T-helper 9 cell (primary cell): ENCODE measurements at places on chromosomes 3 and 15.

GRCh38 chr3:192831111-192831644 is 86.5 kb downstream of the MB21D2 start:
- DNase-seq, result no peak

- DNase-seq, result no peak
Measured at GRCh38 chr15:42065033-42065432, 29.3 kb downstream of the PLA2G4D start.

- DNase-seq, result no peak
Measured at GRCh38 chr3:8709287-8709686, 24.3 kb upstream of the CAV3 start.

DNA sequence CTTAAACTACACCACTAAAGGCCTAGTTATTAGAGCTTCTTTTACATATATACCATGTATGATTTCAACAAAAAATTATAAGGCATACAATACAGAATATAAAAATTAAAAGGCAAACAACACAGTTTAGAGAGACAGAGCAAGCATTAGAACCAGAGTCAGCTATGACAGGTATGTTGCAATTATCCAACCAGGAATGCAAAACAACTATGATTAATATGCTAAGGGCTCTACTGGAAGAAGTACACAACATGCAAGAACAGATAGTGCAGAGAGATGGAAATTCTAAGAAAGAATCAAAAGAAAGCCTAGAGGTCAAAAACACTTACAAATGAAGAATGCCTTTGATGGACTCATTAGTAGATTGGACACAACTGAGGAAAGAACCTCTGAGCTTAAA is 39.6 kb downstream of the CCDC54 start:
- DNase-seq, result no peak

DNA sequence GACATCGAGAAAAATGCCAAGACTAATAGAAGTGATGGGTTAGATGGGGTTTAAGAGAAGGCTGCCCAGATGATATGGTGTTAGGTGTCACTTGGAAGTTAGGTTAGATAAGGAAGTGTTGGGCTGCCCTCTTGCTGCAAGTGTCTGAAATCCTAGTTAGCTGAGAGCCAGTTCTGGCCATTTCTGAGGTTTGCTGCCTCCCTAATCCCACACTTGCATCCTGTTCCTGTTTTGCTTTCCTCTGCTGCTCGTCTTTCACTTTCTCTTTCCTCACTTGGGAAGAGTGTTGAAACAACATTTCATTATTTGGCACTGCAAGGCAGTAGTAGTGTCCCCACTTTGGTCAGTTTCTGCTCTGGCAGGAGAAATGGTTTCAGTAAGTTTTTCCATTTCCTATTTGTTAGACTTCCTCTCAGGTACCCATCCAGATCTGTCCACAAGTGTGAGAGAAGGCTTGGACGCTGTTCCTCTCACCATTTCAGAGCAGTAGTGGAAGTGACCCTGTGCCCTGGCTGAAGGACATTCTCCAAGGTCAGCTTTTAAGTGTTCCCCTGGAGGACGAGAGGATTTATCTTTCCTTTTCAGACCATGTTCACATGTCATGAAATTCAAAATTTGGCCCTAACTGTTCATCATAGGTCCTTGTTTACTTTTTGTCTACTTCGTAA is 93.3 kb downstream of the ADAMTSL3 start:
- no peak for DNase-seq

DNA sequence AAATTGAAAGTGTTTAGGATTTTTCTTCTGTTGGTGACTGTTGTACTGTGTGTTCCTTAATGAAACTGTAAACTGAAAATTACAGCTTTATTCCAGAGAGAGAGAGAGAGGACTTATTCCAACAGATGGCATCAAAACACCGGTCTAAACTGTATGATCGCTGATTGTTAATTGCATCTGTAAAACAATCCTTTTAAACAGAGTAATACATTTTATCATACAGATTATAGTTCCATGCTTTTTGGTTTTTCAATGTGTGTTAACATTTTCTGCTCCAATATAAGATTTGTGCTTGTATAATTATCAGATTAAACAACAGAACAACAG is 289.7 kb upstream of the DNAJC19 start:
- DNase-seq, result no peak

GRCh38 chr15:101420232-101420631 is 69.3 kb downstream of the PCSK6 start:
- DNase-seq, result no peak

DNA sequence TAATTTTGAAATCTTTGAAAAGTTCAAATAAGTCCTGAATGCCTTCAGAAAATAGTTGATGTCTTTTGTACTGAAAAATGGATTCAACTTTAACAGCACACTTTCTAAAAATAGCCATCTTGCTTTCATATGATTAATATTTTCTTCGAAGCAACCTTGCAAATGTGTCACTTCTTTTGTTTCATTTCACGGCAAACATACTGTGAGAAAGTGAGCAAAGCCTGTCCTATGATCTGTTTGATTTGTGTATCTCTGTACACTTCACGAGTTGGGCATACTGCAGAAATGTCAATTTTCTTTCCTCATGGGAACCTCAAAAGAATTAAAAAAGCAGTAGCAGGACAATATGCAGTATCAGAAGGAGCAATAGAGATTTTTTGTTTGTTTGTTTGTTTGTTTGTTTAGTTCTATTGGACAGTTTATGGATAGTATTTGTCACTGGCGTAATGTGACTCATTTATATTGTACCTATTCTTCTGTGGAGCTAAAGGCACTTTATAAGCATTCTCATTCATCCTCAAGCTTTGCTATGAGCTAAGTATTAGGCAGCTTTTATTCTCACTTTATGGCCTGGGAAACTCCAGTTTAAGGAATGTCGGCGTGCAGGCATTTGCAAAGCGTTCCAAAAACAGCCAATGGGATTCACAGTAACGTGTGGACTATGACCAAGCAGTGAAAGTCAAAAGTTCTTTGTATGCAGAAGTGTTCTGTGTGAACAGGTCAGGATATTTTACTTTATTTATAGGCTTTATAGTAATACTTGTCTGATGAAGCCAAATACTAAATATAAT is 572.0 kb downstream of the NAALADL2 start:
- DNase-seq, result no peak

DNA sequence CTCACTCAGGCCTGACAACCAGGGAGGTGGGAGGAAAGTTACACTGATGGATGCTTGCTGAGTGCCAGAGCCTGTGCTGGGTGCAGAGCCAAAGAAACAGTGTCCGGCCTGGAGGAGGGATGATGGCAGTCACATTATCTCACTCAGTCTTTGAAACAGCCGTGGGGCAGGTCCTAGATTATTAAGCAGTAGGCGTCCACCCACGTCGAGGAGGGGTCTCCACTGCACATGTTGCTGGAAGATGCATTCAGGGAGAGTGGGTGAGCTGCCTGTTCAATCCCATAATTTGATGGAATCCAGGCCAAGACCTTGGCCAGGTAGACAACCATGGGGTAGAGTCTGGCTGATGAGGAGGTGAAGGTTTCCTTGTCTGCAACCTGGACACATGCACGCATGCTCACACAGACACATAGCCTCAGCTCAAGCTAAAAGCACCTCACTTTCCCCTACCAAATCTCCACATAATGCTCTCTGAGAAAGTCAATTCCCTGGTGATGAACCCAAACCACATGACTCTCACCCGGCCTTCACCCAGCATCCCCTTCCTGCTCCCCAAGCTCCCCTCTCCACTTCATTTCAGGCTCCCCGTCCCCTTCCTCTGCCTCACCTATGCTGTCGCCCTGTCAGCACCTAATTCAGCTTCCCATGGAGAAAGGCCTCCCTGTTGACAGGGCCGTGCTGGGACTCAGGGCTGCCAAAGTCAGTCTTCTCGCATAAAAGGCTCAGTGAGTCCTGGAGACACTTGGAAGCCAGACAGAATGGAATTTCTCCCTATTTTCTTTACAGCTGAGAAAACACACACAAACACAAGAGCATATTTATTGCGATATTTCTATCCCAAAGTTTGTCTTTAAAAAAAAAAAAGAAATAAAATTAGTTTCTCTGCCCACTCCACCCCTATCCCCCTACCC is 29.8 kb downstream of the ACAN start:
- DNase-seq, result no peak

DNA sequence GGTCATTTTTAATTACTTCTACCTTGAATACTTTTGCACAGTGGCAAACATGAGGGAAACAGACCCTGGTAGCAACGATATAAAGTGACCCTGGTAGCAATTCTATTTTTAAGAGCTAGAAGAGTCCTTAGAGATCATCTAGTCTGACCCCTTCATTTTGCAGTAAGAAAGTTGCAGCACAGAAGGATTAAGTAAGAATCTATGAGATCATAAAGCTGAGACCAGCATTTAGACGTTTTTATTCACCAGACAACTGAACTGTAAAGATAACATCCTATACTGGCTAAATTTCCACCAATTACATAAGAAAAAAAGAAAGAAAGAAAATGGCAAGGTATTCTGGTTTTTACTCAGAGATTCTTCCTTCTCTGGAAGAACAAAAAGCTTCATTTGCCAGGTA is 49.9 kb downstream of the LRRFIP2 start:
- no peak for DNase-seq

GRCh38 chr15:38414357-38414756 is 39.6 kb upstream of the FAM98B start:
- no peak for DNase-seq

DNA sequence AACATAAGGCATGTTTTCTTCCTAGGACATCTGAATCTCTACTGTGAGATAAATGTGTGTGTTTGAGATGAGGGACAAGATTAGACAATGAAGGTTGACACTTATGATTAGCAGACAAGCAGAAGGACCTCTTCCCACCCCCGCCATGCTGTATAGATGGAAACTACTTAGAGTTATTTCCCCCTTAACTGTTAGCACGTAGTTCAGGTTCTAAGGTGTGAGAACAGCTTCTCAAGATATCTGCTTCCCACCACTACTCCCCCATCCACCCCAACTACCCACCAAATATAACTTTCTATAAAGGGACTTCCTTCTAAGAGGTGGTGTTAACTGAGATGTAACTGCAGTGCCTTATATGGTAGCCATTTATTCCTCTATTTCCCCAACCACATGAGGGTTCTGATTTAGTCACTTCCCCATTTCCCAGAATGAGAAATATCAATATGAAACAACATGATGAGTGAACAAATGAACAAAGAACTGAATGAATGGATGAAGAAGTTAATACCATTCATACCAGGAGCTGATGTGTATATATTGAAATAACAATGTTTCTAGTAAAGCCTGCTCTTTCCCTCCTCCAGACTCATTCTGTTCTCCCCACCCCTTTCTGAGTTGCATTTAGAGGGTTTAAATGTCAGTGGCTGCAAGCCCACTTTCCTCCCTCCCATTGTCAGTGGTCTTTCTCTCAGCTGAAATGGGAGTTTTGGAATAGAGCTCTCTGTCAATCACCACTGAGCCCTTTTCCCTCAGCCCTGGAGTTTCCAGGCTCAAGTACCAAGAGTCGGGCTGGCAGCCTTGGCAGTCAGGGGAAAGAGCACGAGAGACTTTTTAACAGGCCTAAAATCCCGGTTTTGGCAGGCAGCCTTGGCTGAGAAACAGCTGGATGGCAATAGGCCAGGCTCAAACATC is 7.7 kb upstream of the RFTN1 start:
- no peak for DNase-seq

GRCh38 chr3:78765671-78766485 is 1001.9 kb downstream of the ROBO1 start:
- DNase-seq, result no peak

- DNase-seq, result no peak
Measured at GRCh38 chr3:40325465-40325864, 16.0 kb downstream of the EIF1B start.

DNA sequence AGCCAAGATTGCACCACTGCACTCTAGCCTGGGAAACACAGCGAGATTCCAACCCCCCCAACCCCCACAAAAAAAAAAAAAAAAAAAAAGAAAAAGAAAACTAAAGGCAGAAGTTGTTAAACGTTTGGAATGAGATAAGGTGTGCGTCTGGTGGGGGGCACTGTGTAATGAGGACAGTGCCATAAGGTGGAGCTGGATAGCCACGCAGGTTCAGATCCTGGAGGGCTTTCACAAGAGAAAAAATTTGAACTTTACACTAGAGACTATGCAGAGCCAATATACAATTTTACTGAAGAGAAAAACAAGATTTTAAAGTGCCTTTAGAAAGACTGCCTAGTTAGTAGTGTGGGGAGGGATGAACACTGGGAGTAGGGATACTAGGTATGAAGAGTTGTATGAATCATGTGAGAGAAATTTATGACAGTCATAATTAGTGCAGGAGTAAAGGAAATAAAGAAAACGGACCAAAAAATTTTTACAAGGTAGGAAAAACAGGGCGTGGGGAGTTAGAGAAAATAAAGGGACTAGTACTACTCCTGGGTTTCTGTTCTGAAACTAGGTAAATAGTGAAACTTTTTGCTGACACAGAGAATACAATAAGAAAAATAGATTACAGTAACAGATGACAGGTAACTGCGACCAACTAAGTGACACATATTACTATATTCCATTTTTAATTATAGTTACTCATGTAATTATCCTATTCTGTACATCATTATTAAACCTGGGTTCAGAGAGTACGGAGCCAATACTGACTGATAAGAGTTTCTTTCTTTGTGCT is 108.1 kb downstream of the PEAK1 start:
- no peak for DNase-seq

GRCh38 chr15:41585127-41586047 is 26.4 kb downstream of the TYRO3 start:
- DNase-seq, result peak; percentile 19

GRCh38 chr3:150319900-150320299 is 88.2 kb upstream of the TSC22D2 start:
- DNase-seq, result no peak

GRCh38 chr3:110323349-110323748 is 748.3 kb upstream of the NECTIN3 start:
- no peak for DNase-seq

DNA sequence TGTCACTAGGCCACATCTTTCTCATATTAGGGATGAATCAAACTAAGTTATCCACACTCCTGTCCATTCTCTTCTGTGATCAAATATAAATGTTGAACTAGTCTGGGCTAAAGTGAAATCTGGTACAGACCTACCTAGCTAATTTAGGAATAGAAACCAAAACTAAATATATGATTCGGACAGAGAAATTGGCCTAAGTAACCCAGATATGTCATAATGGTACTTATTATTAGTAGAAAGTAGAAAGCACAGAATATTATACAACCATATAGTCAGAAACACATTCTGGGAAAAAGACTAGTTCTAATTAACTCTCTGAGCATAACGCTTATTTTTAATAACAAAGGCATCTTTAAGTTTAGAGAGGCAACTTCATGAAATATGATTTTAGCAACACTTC is 389.0 kb downstream of the LSAMP start:
- DNase-seq, result no peak

DNA sequence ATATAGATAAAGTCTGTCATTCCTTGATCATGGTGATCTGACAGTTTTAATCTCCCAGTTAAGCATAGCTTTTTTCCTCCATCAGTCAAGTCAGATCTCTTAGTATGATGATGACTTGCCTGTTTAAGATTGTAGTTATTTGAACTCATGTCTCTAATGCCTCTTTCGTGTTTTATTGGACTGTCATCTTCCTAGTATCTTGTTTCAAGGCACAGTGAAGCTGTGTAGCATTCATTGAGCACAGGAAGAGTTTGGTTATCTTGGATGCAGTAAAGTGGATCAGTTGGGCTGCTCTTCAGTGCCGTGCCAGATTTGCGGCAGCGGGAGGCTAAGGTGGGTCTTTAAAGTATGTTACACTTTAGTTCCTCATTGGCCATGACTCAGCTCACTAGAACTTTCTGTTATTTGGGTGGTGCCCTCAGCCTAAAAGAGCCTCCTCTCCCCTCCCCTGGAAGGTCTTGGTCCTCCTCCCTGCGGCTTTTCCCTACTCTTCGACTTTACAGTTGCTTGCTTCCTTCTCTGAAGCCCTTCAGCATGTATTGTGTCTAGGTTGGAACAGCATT is 45.7 kb upstream of the SKOR1 start:
- no peak for DNase-seq
